ENCODE measurements at places on chromosomes 1 and 21.

- peak; percentile 78 for DNase-seq
Observed at GRCh38 chr1:203290261-203291089, 14.8 kb upstream of the BTG2 start.

- no peak for DNase-seq
Observed at GRCh38 chr1:234730770-234731568, 121.0 kb upstream of the IRF2BP2 start.

- DNase-seq = no peak
Observed at GRCh38 chr1:58802640-58803399, 19.0 kb upstream of the JUN start.

DNA sequence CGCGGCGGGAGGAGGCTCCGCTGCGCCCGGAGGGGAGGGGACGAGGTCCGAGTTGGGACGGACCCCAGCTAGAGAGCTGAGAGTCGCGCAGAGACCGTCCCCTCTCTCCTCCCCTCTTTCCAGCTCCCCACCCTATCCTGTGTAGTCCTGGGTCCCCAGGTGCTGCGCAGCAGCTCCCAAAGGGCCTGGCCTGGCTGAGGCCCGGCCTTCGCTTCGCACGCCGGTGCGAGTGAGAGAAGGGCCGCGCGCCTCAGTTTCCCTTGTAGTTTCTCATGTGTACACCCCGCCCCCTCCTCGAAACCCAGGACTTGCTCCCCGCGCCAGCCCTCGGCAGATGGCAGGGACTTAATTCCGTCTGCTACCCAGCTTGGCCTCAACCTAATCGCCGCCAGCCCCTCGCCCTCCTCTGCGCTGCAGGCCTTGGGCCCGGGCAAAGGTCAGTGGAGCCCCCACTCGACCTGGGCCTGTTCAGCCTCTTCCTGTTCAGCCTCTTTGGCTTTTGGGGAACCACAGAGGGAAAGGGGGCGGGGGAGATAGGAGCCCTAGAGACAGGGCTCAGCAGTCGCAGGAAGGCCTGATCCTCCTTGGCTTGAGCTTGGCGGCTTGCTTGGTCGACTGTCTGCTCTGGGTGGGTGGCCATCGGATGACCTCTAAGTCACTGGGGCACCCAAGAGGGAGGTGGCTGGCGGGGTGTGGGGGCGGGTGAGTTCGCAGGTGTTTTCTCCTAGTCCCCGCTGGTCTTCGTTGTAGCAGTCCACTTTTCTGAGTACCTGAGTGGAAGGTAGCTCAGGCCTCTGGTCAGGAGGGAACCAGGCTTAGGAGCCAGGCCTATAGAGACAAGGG lies 1.0 kb downstream of the ZNF687 start:
- DNase-seq = no peak

DNA sequence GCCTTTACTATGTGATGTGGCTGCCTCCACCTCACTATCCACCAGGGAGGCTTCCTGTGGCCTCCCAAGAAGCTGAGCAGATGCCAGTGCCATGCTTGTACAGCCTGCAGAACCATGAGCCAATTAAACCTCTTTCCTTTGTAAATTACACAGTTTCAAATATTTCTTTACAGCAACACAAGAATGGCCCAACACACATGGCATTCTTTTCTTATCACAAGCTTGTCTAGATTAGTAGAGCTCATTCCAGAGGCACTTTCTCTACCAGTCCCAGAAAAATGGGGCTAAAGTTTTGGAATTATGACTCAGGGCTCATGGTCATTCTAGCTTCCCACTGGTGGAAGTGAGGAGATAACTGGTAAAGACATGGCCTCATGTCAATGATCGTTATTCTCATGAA lies 655.2 kb downstream of the LMO4 start:
- DNase-seq = no peak

- DNase-seq = no peak
Observed at GRCh38 chr1:223276029-223276428, 87.9 kb downstream of the SUSD4 start.

DNA sequence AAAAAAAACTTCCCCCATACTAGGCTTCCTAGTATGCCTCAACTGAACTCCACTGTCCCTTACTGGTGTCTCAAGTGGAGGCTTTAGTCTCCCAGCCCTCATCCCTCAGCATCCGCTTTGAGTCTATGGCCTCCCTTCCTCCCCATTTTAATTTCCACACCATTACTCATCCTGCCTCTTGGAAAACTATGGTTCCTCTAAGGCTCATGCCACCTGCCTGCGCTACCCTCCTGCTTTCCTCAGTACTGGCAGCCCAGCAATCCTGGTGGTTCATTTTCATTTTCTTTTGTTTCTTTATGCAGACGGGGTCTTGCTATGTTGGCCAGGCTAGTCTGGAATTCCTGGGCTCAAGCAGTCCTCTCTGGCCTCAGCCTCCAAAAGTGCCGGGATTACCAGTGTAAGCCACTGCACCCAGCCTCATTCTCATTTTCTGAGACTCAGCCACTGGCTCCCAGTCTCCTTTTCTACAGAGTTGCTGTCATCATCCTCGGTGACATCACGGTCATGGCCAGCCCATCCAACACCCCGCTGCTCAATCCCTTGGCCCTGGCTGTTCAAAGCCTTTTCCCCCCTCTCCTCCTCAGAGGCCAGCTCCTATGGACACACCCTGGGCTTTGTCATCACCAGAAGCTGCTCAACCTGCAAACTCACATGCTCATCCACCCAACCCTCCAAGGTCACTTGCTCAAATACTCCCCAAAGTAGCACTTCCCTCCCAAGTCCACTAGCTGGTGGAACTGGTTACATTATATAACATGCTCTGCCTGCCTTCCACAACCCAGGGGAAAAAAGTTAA lies 2.3 kb upstream of the PMVK start:
- DNase-seq = no peak

DNA sequence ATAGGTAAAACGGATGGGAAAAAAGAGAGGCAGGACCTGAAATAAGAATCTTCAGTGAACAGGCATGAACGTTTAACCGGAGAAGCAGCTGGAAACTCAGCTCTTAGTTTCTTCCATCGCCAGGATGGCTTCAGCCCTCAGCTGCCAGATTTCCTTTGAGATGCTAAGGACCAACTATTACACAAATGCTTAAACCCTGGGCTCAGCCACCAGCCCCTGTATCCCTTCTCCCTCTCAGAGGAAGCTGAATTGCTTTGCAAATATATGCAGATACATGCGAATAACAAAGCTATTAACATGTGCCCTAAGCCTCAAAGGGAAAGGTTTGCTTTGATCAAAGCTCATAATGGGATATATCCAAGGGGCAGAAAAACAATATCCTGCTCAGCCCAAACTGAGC lies 515.1 kb downstream of the OMA1 start:
- DNase-seq = no peak

GRCh38 chr1:25889470-25889869 lies 14.0 kb upstream of the PAQR7 start:
- DNase-seq = no peak

DNA sequence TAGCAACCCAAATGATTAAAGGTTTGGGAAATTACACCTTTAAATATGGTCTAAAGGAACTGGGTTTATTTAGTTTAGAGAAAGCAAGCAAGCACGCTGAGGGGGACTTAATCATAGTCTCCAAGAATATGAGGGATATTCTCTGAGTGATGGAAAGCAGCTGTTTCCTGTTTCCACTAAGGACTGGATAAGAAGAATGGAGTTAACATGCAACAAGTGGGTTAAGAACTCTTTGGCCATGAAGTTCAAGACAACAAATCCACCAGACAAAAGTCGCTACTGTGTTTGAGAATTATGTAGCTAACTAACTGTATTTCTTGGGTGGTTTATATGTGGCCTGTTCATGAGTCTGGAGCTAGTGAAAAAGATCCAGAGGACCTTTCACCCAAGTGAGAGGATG lies 85.7 kb downstream of the TGFB2 start:
- DNase-seq = no peak

- no peak for DNase-seq
Observed at GRCh38 chr1:199794105-199794863, 233.2 kb upstream of the NR5A2 start.

DNA sequence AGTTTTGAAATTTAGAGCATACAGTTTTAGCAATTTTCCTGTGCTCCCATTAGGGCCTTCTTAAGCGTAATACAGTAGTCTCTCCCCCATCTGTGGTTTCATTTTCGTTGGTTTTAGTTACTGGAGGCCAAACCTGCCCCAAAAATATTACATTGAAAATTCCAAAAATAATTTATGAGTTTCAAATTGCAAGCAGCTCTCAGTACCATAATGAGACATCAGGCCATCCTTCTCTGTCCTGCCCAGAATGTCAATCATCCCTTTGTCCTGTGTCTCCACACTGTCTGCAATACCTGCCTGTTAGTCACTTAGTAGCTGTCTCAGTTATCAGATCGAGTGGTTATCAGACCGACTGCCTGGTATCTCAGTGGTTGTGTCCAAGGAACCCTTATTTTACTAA lies 45.4 kb downstream of the ADSS2 start:
- DNase-seq = no peak

DNA sequence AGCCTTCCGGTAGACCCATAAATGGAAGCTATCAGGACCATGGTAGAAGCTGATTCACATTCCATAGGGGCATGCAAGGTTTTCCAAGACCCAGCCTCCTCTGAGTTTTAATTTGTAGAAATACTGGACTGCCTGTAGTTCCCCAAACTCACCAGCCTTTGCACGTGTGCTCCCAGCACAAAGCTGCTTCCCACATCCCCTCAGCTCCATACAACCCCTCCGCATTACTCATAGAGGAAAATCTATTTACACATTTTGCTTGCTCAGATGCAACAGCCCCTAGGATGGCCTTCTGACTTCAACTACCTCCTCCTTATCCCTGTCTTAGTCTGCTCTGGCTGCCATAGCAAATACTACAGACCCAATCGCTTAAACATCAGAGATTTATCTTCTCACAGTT lies 336.2 kb downstream of the SETD4 start:
- no peak for DNase-seq

DNA sequence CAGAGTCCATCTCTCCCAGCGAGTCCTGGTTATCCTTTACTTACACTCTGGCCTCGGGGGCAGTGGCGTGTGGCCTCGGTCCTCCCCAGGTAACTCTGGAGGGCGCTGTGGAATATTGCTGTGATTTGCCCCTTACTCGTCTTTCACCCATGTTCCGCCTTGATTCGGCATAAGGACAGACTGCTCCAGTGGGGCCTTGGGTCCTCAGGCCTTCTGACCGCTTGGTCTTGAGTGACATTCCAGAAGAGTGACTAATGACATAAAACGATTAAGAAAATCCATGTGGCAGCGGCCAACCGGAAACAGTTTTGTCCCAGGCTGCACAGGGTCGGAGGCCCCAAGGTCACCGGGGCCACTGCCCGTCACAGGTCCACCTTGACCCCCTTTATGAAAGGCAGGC lies 11.0 kb downstream of the ICMT start:
- no peak for DNase-seq

DNA sequence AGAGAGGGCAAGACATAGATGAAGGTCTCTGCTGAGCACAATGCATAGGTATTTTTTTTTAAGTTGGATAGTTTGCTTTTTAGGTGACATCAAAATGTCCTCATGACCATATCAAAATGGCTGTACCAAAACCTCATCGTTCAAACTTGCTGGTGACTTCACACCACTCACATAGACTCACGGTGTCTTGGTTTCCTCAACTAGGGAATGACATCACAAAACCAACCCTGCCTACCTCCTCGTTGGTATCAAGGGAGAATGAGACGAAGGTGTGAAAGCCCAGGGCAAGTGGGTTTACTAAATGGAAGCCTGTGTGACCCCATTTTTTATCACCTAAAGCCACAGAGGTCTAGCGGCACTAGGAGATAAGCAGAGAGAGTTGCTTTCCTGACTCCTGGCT lies 1.6 kb downstream of the PIGR start:
- DNase-seq = no peak

DNA sequence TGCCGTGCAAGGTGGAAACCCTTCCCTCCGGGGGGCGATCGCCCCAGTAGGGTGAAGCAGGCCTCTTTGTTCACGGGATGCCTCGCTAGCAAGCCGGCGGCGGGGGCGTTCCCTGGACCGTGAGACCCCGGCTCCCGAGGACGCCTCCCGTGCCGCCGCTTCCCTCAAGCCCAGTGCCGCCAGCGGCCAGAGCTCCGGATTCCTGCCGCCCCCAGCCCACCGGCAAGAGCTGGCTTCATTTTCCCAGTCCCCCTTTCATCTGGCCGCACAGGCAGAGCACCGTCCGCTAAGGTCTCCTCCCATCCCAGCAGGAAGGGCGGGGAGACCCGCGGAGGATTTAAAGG lies 16.3 kb downstream of the IER5 start:
- no peak for DNase-seq

DNA sequence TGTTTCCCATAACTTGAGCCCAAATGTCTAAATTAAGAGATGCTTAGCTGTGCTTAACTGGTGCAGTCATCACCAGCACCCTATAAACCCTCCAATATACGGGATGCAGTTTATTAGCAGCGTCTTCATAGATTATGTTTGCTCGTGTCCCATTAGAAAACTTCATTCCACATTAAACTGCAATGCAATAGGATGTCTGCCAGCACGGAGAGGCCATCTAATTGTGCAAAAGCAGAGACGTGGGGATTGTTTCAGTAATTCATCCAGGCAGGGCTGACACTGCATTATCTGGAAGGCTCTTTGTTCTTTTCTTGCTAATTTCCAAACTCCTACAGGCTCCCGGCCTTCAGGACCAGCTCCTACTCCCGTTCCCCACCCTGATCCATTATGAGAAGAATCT lies 89.5 kb downstream of the CSMD2 start:
- DNase-seq = no peak

DNA sequence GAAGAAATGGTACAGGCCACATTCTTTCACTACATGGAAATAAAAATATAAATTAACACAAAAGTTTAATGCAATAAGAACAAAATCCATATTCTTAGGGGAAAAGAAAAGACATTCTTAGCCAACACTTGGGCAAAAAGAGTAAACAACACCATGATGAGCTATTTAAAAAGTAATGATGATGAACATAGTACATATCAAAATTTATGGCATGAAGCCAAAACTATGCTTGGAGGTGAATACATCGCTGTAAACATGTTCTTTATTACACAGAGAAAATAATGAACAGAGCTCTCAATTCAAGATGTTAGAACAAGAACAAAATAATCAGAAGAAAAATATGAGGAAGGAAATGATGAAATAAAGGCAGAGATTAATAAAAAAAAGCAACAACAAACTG lies 158.2 kb downstream of the ZSCAN20 start:
- DNase-seq = no peak

DNA sequence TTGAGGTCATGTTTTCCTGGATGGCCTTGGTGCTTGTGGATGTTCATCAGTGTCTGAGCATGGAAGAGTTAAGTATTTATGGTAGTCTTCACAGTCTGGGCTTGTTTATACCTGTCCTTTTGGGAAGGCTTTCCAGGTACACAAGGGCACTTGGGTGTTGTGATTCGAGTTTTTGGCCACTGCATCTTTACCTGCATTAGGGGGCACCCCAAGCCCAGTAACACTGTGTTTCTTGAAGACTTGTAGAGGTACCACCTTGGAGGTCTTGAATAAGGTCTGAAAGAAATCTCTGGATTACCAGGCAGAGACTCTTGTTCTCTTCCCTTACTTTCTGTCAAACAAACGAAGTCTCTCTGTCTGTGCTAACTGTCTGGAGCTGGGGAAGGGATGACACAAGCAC lies 34.4 kb upstream of the ROR1 start:
- DNase-seq = no peak

- DNase-seq = no peak
Observed at GRCh38 chr1:40780678-40781607, 2.6 kb upstream of the KCNQ4 start.
